Retinal pigment epithelial cell (primary cell): ENCODE measurements at places on chromosomes 11 and 22.

DNA sequence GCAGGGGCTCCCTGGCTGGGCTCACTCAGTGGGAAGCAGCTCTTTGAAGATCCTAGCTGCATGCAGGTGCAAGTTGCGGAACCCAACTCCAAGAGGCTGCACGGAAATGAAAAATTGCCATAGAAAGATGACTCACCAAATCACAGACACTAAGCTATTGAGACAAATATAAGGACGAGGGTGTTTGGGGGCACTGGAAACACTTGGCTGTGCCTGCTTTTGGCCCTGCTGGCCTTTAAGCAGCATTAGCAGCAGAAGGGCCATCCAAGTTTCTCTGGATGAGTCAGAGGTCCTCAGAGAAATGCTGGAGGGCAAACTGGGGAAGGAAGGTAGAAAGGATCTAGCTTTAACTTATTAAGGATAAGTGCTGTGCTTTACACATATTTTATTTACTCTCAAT lies 282.3 kb downstream of the KIRREL3 start:
- no peak for DNase-seq

DNA sequence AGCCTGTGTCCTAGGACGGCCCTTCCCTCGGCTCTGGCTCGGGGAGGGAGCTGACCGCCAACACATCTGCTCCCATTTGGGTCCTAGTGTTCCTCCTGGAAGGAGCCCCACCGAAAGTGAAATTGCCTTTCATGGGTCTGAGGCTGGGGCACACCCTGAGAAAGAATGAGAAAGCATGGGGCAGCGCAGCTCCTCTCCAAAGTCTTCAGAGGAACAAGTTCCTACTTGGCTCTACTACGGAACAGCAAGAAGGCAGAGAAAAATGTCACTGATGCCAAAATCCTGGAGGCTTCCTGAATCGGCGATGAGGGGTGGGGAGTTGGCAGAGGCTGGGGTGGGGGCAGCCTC lies 41.5 kb upstream of the MYEOV start:
- DNase-seq = no peak

DNA sequence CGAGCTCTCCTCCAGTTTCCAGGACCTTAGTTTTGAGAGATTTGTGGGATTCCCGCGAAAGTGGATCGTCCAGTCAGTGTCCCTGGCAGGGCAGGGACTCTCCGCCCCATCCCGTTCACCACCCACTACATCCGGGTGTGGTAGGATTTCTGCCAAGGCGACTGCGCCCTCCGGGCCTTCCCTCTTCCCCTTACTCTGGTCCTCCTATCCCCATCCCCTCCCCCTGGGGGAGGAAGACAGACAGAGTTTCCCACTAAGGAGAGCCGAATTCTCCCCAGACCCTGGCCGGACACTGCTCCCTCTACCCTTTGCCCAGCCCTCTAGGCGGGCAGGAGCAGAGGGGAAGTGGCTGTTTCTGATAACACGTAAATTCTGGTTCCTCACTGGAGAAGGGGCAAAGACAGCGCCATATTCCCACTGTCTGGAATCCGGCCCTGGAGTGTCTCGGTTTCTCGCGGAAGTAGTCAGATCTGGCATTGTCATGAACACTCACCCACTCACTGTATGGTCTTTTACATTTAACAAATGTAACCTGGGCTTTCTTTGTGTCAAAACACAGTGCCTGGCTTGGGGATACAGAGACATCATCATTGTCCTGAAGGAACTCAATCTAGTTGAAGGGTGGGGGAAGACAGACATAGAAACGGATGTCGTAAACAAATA lies 1.1 kb upstream of the NECTIN1 start:
- no peak for DNase-seq

- no peak for DNase-seq
Measured at GRCh38 chr22:41021061-41021612, 70.0 kb downstream of the RBX1 start.

DNA sequence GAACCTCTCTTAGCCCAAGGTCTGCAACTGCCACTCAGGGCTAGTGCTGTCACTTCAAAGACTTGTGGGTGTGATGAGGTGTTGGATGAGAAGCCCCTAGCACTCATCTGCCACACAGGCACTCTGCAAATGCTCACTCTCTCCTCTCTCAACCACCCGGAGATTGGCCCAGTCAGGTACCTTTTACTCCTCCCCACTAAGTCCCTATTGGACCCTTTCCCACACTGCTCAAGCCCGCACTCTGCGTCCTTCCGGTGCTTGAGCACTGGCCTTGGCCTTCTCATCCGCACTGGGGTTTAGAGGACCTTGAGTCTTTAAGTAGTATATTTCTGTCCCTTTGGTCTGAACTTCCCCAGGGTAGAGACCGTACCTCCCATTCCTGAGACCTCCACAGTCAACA lies 308.0 kb downstream of the NXPE2 start:
- no peak for DNase-seq

- no peak for DNase-seq
Measured at GRCh38 chr22:27654546-27655445, 146.8 kb downstream of the MN1 start.

GRCh38 chr11:66447012-66447411 lies 8.4 kb upstream of the MRPL11 start:
- no peak for DNase-seq

DNA sequence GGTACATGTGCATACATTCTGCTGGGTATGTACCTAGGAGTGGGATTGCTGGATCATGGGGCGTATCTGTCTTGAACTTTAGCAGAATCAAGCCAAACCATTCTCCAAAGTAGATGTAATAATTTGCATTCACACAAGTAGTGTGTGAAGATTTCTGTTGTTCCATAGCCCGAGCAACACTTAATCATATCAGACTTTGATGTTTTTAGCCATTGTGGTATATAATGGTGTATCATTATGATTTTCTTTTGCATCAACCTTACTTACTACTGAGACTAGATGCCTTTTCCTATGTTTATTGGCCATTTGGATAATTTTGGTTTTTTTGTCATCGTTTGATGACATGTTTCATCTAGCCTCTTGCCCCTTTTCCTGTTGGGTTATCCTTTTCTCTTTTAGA lies 72.0 kb upstream of the TNRC6B start:
- DNase-seq = no peak

DNA sequence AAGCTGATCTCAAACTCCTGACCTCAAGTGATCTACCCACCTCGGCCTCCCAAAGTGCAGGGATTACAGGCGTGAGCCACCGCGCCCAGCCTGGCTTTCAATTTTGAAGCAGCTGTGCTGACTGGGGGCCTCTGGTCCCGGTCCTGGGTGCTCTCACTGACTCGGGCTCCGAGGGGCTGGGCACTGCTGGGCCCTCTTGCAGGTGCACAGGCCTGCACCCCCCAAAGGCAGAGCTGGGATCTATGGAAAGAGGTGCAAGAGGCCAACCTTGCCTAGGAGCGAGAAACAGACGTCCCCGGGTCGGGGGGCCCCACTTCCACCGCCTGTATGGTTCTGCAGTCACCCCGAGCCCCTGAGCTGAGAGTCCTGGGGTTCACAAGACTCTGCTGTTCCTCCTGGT lies 33.2 kb downstream of the KIAA0930 start:
- no peak for DNase-seq

DNA sequence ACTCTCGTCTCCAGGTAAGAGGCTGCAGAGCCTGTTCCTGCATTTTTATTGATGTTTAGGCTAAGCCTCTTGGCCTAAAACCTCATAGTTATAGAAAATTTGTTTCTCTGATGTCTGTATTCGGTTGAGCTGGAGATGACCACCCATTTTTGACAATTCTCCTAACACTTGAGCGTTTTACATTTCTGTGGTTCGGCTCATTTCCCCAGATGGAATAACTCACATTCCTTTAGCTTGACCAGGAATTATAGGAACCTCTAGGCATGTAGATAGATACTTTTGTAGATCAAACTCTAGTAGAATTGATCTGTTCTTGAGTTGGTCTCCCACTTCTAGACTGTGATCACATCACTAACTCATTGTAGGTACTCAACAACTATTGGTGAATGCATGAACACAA lies 172.6 kb upstream of the CADM1 start:
- DNase-seq = no peak

GRCh38 chr22:32622004-32622743 lies 147.6 kb downstream of the FBXO7 start:
- peak; percentile 38 for DNase-seq

GRCh38 chr22:49206281-49206680 lies 621.4 kb downstream of the BRD1 start:
- DNase-seq = no peak

- no peak for DNase-seq
Measured at GRCh38 chr11:103465555-103466140, 356.4 kb downstream of the DYNC2H1 start.

GRCh38 chr11:131918663-131919062 lies 548.2 kb downstream of the NTM start:
- DNase-seq = no peak

DNA sequence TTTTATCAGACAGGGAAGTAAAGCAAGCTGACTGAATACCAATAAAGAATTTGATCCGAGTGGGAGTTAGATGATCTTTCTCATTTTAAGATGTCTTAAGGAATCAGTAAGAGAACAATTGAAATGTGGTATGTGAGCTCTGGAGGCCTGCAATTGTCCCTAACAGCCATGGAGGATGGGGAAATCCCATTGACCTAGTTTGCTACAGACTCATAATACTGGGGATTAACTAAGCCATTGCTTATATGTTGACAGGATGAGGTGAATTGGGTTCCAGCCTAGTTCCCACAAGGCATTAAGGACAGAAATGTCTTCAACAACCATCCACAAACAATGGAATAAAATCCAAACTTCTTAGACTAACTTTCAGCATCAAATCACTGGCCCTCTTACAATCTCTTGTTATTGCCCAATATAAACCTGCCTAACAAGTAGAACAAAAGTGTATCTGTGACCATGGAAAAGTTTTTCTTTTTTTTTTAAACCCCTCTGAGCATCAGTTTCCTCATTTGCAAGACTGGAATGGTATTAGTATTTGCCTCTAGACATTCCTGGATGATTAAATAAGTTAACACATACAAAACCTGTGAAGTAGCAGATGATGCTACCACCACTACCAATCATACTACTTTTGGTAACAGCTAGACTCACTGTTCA lies 773.2 kb downstream of the DLG2 start:
- DNase-seq = no peak

GRCh38 chr11:2202900-2203439 lies 31.4 kb upstream of the TH start:
- no peak for DNase-seq

DNA sequence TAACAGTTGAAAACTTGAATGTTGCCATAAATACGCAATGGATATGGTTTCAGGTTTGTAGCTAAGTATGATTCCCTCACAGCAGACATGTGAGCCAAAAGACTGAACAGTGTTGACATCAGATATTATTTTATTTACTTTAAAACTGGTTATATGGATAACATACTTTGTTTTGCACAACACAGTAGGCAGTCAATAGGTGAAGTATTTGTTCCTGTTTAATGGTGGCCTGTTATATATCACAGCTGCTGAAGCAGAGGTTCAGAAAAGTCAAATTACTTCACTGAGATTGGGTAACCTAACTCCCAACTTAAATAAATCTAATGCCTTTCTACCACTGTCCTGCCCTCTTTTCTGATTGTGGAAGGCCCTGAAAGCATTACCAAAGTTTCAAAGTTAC lies 44.6 kb downstream of the YAP1 start:
- DNase-seq = no peak

DNA sequence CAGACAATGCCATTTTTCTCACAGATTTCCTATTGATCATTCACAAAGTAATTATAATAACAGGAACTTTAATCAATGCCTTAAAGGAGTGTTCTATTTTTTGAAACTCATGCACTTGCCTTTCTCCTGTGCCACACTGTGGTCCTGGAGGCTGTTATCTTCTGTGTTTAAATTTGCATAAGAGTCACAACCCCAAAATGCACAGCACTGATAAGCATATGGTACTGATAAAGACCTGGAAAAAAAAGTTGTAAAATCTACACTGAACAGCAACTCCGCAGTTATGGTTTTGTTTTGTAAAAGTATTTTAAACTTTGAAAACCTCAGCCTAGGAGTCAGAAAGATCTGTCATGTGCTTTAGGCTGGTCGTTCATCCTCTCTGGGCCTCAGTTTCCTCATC lies 9.1 kb upstream of the CCDC34 start:
- no peak for DNase-seq

DNA sequence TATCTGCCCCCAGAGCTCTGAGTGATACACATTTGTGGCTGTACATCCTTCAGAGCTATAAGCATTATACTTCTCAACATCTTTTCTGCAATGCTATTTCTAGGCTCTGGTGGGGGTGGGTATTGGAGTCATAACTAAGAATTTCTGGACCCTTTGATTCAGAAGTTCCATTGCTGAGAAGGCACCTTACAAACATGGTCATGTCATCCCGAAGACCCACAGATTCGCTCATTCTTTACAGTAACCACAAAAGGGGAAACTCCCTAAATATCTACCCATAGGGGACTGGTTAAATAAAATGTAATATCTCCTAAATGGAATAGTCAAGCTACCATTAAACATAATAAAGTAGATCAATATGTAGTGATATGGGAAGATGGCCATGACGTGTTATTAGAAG lies 98.8 kb downstream of the PRR5L start:
- DNase-seq = no peak

GRCh38 chr11:78860720-78861422 lies 286.2 kb upstream of the NARS2 start:
- DNase-seq = no peak

DNA sequence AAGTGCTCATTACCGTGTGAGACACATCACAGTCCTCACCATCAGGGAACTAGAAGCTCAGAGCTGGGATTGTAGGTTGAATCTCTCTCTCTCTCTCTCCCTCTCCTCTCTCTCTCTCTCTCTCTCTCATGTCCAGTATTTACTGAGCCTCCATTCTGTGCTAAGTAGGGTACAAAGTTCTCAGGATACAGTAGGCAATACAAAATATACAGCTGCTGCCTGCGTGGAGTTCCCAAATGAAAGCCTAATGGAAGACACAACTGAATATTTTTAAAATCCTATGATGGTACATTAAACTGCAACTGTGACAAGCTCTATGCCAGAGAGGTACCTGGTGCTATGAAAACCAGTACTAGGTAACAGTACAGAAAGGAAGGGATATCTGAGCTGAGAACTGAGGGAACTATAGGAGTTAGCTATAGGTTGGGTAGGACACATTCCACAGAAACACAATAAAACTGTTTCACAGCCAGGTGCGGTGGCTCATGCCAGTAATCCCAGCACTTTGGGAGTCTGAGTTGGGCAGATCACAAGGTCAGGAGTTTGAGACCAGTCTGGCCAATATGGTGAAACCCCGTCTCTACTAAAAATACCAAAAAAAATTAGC lies 9.6 kb upstream of the PRG2 start:
- DNase-seq = no peak

DNA sequence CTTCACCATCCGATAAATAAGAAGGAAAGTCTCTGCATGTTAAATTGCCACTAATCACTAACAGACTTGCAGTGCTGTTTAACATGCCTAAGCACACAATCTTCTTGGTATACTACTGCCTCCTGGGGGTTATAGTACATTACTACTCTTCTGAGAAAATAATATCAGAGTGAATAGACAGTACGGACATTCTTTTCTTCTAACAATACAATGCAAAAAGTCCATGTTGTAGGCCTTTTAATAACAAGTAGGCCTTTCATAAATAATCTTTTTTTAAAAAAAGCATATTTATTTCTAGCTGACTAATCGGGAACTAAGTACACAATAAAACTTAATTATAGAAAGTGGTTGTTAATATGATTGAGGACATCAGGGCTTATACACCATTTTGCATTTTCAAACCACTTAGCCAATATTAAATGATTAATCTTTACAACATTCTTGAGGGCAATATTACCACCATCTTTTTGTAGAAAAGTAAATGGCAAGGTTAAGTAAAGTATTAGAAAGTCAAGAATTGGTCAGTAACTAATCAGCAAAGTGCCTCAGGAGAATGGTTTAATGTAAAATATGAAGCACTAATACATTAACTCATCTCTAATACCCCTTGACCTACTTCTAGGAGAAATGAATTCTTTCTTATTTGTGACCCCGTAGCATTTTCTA lies 84.7 kb downstream of the TTC28 start:
- peak; percentile 35 for DNase-seq
